Activated CD8-positive, alpha-beta memory T cell treated with anti-CD3 and anti-CD28 coated beads for 24 hours (primary cell): ENCODE measurements at places on chromosomes 11 and 22.

- DNase-seq: no peak
Measured at GRCh38 chr11:124814739-124815138, 14.5 kb upstream of the MSANTD2 start.

GRCh38 chr22:30104501-30105156 is 24.4 kb downstream of the HORMAD2 start:
- DNase-seq: no peak

DNA sequence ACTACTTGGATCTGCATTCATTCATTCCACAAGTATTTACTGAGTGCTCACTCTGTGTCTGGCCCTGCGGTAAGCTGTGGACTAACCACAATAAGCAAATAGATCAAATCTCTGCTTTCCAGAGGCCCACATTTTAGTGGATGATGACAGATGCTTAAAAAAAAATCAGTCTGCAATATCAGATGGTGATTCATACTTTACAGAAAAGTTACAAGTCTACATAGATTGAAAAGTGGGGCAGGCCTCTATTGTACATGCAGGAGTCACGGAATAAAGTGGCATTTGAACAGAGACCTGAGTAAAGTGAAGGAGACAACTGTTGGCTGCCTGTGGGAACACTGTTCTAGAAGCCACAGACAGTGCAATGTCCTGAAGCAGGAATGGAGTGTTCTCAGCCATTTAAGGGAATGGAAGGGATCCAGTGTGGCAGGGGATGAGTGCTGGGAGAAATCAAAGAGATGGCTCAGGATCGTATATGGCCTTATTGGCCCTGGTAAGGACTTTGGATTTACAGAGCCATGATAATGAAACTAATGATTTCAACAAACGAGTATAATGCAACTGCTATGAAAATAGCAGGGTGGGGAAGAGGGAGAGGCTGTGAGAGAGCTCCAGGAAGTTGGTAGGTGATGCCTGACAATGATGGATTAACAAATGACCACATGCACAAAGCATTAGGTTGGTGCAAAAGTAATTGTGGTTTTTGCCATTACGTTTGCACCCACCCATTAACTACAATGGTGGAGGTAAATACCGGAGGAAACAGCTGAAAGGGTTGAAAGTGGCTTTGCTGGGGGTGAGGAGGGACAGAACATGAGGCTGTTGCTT is 31.1 kb downstream of the TMEM45B start:
- no peak for DNase-seq

DNA sequence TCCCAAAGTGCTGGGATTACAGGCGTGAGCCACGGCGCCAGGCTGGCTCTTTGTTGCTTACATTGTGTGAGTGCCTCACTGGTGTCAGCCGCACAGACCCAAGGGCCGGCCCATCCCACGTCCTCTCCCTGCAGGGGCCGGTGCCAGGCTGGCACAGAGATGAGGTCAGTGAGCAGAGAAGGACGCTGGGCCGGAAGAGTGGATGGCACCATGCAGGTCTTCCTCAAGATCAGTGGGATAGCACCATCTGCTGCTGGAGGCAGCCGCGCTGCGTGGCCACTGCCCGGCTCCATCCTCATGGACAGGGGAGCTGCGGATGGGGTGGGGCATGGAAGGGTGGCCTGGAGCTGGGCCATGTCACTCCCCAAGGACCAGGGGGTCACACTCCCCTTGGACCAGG is 22.0 kb upstream of the FGF4 start:
- DNase-seq: no peak

DNA sequence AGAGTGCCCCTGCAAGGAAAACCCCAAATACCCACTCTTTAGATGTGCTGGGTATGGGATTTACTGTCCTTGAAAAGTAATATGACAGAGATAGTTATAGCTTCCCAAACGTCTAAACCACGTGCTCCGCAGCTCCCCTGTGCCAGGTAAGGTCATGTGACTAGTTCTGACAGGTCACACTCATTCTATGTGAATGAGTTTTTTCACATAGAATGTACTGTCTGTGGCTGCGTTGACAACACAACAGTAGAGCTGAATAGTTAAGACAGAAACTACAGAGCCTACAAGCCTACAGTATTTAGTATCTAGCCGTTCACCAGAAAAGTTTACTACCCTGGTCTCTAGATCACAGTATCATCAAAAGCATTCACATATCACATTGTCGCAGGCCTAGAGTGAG is 236.2 kb downstream of the ETS1 start:
- no peak for DNase-seq

GRCh38 chr11:27910186-27910931 is 197.6 kb downstream of the KIF18A start:
- DNase-seq: no peak

GRCh38 chr22:35519306-35520000 is 21.2 kb upstream of the RASD2 start:
- no peak for DNase-seq
